Activated CD8-positive, alpha-beta memory T cell treated with anti-CD3 and anti-CD28 coated beads, Interleukin-2, amount 50 U/mL, for 48 hours (primary cell): ENCODE measurements at places on chromosomes 11 and 22.
A peak's percentile ranks its signal among the peaks of the same experiment; 100 is the strongest.

DNA sequence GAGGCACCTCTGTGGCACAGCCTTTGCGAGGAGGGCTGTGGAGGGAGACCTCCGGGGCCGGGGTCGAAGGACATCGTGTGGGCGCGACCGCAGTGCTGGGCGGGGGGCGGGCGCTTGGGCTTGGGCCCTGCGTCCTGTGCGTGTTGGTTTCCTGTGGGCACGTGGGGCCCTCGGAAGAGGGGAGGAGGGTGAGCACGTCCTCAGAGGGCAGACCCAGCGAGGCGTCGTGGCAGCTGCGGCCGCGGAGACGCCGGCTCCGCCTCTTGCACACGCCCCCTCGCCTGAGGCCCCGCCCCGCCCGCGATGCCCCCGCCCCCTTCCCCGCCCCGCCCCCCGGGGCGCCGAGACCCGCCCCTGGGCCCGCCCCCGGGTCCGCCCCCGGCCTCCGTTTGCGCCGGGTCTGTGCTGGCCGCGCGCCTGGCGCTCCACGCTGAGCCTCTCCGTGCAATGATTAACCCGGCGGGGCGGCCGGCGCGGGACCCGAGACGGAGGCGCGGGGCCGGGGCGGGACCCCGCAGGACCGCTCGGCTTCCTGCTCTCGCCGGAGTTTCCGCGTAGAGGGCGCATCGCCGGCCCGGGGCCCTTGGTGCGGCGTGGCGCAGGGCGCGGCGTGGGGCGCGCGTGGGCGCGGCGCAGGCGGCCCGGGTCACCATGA is at the start of gene PRR5:
Gene PRR5, plus strand, starts transcription at position 381 of the 655 bp plus-strand sequence. Its CDS starts 271 bp downstream, at position 652.
- DNase-seq: peak; percentile 87

GRCh38 chr22:23913306-23913660 is 19.1 kb downstream of the MIF start:
- no peak for DNase-seq

- no peak for DNase-seq
These were observed 17.6 kb downstream of the SLC22A12 start for GRCh38 chr11:64608636-64609035.

DNA sequence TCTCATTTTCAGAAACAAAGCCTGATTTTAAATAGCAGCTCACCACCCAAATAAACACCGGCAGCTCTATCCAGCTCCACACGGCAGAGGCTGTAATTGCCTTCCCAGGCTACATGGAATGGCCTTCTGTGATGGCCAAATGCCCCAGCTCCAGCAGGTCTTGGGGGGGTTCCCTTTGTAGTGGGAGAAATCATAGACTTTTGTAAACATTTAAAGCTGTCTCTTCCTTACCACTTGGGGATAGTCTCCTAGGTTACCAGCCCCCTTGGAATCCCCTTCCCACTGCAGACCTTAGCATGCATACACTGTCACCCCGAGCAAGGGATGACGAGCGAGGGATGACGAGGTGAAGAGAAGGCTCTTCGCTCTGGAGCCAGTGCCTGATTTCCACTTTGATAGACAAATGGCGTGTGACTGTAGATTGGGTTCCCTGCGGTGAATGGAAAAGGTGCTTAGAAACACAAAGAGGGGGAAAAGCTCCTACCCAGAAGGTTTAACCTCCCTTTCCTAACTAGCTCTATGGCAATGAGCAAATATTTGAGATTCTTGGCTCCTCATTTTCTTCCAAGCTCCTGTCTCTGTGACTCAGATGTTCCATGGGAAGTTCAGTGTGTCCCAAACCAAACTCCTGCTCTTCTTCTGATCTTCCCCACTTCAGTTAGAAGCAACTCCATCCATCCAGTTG is 108.0 kb upstream of the CADM1 start:
- DNase-seq: no peak

- DNase-seq: no peak
These were observed 6.3 kb downstream of the RASSF7 start for GRCh38 chr11:567011-567628.

GRCh38 chr11:46984987-46985386 is 48.4 kb downstream of the CSTPP1 start:
- DNase-seq: no peak

- DNase-seq: no peak
These were observed 2.1 kb downstream of the ANKRD42 start for GRCh38 chr11:83195649-83196048.

- no peak for DNase-seq
These were observed 252.5 kb downstream of the DCDC1 start for GRCh38 chr11:31117038-31117437.

GRCh38 chr22:33163815-33164214 is 105.6 kb upstream of the SYN3 start:
- no peak for DNase-seq

DNA sequence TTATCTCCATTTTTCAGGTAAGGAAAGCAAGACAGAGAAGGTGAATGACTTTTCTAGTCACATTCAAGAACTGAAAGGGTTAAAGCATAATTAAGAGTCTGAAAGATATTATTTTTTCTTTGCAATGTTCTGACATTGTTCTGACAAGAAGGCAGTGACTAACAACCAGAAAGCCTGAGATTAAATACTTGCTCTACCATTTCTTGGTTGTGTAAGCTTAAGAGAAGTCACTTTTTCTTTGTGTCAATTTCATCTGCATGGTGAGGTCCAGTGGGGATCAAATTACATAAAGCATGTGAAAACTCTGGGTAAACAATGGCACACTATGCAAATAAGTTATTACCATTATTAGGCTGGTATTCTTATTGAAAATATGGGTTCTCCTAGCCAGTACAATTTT is 73.7 kb downstream of the PHF21A start:
- DNase-seq: no peak

DNA sequence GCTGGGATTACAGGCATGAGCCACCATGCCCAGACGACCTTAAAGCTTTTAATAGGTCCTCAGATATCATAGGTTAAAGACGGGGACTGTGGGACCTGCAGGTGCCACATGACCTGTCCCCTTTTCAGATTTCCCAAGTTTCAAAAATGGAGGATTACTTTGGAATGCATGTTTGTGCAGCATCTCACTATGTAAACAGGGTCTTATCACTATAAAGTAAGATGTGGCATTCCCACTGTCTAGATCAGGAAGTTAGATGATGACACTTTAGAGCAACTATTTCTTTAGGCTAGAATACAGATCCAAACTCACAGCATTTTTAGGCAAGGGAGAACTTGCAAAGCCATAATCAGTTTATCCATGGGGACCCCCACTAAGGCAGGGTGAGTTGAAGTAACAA is 92.8 kb downstream of the USP35 start:
- DNase-seq: no peak

- DNase-seq: no peak
These were observed 43.9 kb upstream of the SMIM38 start for GRCh38 chr11:69111624-69112542.

DNA sequence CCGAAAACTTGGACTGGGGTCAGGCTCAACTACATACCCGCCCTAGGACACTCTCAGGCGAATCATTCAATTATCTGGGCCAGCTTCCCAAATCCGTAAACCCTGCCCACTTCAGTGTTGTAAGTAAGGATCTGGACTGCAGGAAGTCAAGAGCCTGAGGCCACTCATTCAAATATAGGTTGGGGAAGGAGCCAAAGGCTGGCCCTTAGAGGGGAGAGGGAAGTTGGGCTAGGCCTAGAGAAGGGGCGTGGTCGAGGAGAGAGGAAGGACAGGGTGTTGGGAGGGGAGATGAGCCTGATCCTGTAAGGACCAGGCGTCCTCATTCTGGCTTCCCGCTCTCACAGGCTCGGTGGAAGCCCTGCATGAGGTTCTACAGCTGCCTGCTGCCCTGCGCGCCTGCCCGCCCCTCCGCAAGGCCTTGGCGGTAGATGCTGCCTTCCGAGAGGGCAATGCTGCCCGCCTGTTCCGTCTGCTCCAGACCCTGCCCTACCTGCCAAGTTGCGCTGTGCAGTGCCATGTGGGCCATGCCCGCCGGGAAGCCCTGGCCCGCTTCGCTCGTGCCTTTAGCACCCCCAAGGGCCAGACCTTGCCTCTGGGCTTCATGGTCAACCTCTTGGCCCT is 3.0 kb downstream of the SAC3D1 start:
- DNase-seq: no peak

GRCh38 chr11:92960886-92961285 is 8.6 kb upstream of the MTNR1B start:
- DNase-seq: no peak
